Esophagus squamous epithelium (tissue), 5 donors: ENCODE measurements at places on chromosomes 2 and 18.

- no peak for DNase-seq
These were observed 18.7 kb upstream of the PUM2 start for GRCh38 chr2:20369366-20369765.

- no peak for DNase-seq
These were observed 25.1 kb upstream of the SGPP2 start for GRCh38 chr2:222399038-222399783.

DNA sequence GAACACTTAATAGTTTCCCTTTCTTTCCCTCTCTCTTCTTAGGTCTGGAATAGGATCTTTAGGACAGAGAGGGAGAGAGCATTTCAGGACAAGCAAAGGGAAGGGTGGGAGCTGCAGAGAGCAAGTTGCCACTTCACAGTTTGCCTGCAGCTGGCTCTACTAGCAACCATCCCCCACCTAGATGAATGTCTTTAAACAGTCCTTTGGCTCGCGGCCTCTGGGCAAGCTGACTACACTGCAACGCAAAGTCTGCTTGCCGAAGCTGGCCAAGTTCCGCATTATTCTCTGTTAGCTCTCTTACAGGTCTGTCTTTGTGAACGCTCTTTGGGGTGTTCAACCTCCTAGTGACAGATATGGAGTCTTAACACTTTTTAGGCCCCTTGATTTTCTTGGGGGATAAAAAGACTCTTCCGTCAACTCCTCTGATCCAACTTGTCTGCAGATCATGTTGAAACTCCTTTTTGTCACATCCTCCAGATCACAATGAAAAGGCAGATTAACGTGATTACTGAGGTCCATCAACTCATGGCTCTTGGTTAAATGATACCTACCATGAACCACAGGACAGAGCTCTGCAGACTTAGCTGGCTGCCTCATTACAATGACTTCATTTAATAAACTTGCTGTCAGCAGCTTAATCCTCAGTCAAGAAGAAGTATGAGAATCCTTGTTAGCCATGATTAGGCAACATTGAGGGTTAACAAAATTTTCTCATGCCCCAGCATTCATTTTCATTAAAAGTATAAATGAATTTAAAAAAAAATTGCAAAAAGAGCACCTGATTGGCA lies 74.6 kb downstream of the SLC4A3 start:
- DNase-seq: no peak

- no peak for DNase-seq
These were observed 240.2 kb upstream of the SLC14A2 start for GRCh38 chr18:45374878-45375630.

GRCh38 chr2:178910005-178910404 lies 102.8 kb upstream of the TTN start:
- no peak for DNase-seq

DNA sequence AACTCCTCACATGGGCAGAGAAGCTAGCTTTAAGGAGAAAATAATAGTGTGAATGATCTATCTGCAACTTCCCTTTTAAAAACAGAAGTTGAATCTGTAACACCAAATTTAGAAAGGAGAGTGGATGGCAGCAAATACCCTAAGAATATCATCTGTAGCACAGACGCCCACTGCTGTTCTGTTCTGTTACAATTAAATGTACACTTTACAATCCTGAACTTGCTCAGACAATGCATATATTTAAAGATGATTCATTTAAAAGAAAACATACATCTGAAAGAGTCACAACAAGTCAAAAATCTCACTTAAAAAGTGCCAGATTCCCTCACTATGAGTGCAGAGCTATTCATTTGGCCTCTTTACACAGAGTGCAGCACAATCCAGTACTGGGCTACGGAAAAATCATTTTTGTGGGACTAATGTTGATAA lies 8.0 kb upstream of the SERTAD2 start:
- DNase-seq: no peak

DNA sequence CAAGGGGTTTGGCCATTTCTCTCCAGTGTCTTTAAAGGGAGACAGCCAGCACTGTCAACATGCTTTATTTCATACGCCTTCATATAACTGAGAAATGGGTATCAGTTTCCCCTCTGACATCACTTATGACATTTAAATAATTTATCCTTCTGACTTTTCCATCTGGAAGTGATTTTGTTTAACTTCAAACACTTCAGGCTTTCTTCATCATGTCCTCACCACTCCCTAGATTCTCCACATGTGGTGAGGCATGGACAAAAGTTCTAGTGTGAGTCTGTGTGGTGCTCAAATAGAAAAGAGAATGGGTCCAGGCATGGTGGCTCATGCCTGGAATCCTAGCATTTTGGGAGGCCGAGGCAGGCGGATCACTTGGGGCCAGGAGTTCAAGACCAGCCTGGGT lies 158.6 kb downstream of the TXNL1 start:
- DNase-seq: no peak

GRCh38 chr2:206217166-206217565 lies 57.3 kb upstream of the ZDBF2 start:
- no peak for DNase-seq

DNA sequence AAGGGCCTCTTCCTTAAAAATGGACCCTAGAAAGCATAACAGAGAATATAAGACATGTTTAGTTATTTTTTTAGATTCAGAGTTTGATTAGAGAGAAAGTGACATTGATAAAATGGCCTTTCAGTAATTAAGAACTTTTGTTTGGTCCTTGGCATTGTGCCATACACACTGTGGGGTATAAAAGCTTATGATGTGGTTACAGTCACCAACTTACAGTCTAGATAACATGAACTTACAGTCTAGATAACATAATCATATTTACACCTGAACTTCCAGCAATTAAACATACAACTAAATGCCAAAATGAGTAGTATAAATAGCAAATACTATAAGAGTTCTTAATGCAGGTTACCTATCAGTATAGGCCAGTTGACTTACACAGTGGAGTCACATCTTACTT lies 25.6 kb upstream of the EFEMP1 start:
- no peak for DNase-seq
